Stimulated activated CD4-positive, alpha-beta T cell treated with anti-CD3 and anti-CD28 coated beads, Interleukin-2, amount 100 ng/mL, for 24 hours (primary cell): ENCODE measurements at places on chromosomes 2 and 18.

DNA sequence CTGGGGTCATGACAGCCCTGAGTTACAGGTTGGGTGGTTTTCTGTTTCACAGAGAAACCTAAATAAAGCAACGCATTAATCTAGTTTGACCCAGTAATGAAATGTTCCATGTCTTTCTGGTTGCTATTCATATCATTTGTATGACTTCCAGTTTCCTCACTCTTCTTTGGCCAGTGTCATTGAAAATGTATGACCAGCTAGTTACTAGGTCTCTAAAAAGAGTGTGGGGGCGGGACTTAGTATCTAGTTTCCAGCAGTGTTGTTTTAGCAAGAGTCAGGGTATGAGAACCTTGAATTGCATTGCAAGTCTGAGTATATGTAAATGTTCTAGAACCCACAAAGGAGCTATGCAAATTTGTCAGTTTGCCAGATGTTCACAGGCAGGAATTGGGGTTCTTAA is 47.7 kb downstream of the SLC9A2 start:
- DNase-seq: no peak

DNA sequence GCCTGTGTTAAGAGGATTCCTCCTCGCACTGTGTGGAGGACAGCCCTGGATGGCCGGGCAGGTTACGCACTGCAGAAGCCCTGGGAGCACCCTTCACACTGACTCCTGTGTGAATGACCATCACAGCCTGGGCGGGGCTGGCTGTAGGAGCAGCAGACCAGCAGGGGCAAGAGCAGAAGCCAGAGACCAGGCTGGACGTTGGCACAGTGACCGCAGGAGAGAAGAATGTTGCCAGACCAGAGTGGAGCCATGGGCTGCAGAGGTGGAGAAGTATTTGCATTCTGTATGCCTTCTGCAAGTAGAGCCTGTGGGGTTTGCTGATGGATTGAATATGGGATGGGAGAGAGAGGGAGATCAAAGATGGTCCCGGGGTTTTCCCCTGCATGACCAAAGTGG is 23.1 kb downstream of the LRRFIP1 start:
- DNase-seq: no peak

- peak; percentile 35 for DNase-seq
Observed at GRCh38 chr2:205706769-205707381, 24.6 kb downstream of the NRP2 start.

- DNase-seq: no peak
Observed at GRCh38 chr2:176677746-176678265, 408.6 kb downstream of the MTX2 start.

GRCh38 chr2:46796031-46796430 is 119.6 kb downstream of the MCFD2 start:
- no peak for DNase-seq

DNA sequence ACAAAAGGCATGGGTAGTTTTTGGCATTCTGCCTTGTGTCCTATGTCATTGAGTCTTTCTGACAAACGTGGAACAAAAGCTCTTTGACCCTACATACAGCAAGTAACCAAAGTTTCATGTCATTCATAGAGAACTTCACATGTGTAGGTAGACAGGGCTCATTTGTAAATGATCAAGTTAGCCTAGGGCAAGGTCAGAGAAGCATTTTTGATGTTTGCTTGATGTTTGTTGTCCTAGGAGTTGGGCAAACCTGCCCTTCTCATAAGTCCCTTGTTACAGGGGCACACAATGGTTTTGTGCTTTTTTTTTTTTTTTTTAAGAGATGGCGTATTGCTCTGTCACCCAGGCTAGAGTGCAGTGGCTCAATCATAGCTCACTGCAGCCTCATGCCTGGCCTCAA is 83.3 kb upstream of the FAM136A start:
- no peak for DNase-seq

DNA sequence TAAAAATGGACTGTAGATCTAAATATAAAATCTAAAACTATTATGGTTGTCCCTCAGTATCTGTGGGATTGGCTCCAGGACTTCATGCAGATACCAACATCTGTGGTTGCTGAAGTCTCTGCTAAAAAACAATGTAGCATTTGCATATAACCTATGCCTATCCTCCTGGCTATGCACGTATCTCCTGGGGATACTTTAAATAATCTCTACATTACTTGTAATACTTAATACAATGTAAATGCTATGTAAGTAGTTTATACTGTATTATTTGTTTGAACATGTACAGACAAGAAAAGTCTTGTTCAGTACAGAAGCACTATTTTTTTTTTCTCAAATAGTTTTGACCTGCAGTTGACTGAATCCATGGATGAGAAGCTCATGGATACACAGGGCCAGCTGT is 134.9 kb downstream of the ZAP70 start:
- no peak for DNase-seq

- DNase-seq: no peak
Observed at GRCh38 chr2:208407667-208408066, 1.1 kb downstream of the PTH2R start.

DNA sequence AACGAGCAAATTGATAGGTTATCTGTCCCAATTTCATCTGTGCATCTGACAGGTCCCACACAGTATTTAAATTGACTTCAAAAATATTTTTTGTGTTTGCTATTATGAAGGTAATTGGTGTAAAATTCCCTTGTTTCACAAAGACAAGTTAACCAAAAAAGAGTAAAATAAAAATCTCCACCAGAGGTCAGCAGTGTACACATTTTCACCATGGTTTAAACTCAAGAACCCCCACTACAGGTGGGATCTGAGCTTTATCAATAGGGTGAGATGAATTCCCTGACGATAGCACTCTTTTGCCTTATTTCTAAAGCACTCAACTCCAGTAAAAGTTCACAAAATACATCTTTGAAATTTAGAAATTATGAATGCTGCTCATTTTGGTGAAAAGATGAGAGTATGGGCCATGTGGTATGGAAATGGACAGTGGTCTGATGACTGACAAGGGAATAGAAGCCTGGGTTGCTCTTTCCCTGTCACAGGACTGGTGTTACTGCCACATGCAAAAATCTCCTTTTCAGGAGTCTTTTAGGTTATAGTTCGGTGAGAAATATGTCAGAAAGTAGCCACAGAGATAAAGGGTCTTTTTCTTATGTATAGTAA is 68.0 kb downstream of the SERPINB8 start:
- no peak for DNase-seq

DNA sequence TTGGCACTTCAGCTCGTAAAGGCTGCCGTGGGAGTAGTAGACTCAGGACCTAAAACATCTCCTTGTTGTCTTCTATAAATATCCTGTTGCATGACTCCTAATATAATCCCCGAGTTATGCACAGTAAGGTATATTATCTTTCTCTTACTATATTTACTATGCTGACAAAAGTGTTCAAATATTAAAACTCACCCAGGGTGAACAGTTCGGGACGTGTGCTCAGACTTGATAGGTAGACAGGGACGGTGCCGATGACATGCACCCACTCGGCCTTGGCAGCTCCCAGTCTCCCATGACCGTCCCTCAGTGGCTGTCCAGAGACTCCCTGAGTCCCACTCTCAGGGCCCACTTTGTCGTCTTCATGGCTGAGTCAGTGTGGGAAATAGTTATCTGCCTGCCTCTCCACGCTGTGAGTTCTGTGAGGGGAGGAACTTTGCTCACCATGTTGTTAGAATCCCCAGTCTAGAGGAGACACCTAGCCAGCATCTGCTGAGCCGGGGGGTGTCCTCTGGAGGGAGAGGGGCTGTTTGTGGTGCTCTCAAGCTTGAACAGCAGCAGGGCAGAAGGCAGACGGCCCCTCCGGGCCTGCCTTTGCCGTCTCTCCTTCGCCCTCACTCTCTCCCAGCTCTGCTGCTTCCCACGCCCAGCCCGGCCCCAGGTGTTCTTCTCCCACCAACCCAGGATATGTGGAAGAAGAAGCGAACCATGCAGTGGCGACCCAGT is 75.0 kb downstream of the DGKD start:
- no peak for DNase-seq

GRCh38 chr2:32118055-32118454 is 47.6 kb upstream of the SLC30A6 start:
- DNase-seq: no peak

GRCh38 chr2:127615511-127616166 is 30.3 kb upstream of the GPR17 start:
- DNase-seq: no peak

GRCh38 chr18:183769-184168 is 25.4 kb downstream of the USP14 start:
- DNase-seq: no peak

GRCh38 chr2:52414561-52415295 is 1352.9 kb upstream of the CHAC2 start:
- no peak for DNase-seq

DNA sequence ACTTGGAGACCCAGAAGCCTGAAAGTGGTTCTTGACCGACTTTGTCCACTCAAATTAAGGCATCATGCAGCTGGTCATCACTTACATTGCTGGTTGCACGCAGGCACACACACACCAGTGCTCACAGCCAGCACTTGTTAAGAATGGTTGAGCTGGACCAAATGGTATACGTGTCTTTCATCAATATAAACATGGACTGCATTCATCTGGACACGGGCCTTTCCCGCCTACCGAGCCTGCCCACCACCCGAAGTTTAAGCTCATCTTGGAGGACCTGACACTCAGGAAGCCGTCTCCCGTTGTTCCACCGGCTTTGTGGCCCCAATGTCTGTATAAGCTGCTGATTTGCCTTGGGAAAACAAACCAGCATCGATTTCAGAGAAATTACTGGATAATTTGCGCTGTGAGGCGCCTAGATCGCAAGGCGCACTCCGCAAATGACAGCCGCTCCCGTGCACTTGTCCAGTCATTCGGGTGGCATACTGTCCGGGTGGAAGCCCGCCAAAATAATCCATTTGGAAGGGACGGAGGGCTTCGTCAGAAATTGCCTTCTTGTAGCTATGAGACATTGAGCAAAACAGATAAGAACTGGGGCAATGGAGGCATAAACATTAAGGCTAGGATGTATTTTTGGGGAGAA is 40.1 kb upstream of the AKAIN1 start:
- DNase-seq: no peak

DNA sequence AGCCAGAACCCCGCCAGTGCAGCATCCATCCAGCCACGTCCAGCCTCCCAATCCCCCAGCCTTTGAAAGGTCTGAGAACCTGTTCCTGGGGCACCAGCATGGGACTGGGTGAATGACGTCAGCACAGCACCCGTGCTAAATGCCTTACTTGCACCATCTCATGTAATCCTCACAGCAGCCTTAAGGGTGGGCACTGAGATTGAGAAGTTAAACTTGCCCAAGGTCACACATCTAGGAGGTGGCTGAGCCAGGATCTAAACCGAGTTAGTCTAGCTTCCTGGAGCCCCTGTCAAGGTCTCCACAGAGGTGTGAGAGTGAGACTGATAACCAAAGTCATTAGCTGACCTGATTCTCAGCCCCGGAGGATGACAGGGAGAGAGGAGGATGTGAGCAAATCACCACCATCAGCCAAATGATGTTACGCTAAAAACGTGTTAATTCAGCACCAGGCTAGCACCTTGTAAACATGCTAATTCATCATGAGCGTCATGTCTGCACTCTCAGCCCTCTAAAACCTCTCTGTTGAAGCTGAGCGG is 4.6 kb downstream of the CD8A start:
- no peak for DNase-seq

- no peak for DNase-seq
Observed at GRCh38 chr18:56992777-56993176, 154.1 kb upstream of the BOD1L2 start.

GRCh38 chr2:77566582-77566981 is 44.4 kb upstream of the LRRTM4 start:
- DNase-seq: no peak

DNA sequence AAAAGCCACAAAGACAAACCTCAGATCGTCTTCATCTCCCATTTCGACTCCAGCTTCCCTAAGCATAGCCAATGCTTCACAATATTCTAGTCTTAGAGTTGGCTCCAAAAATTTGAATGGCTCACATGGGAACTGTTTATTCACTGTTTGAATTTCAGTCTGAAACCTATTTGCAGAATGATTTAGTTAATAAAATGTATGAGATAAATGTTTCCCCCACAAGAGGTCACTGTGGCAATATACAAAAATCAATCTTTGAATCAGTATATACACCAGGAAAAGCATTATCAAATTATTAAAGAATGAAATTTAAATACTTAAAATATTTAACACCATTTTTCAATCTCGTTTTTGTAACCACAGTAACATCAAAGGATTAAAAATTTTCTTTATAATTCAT is 40.0 kb upstream of the MCM6 start:
- DNase-seq: no peak

DNA sequence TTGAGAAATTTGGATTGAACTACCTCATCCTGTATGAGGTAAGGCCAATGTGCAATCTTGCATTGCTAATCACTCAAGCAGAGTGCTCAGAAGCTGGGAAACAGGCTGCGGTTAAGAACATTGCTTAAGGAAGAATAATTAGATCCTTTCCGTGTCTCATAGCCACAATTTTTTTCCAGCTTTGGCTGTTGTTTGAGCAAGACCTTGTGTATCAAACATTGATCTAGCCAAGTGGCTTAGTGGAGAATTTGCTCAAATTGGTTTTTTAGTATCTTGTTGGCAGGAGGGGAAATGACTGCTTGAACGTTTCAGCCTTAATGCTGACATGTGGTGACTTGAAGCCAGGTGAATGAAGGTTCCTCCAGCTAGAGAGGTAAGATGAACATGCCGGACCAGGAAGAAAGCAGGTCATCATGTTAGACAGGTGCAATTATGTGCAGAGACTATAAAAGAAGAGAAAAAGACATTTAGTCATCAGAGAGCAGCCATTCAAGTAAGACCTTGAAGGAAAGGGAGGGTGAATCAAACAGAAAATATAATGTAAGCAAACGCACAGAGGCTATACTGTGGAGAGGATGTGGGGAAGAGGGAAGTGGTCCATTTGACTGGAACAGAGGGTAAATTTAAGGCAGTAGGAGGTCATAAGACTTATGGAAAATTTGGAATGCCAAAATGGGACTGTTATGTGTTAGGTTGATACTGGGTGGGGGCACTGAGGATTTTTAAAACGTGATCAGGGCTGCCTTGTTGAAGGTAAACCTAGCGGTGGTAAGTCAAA is 98.9 kb upstream of the CYP1B1 start:
- no peak for DNase-seq

DNA sequence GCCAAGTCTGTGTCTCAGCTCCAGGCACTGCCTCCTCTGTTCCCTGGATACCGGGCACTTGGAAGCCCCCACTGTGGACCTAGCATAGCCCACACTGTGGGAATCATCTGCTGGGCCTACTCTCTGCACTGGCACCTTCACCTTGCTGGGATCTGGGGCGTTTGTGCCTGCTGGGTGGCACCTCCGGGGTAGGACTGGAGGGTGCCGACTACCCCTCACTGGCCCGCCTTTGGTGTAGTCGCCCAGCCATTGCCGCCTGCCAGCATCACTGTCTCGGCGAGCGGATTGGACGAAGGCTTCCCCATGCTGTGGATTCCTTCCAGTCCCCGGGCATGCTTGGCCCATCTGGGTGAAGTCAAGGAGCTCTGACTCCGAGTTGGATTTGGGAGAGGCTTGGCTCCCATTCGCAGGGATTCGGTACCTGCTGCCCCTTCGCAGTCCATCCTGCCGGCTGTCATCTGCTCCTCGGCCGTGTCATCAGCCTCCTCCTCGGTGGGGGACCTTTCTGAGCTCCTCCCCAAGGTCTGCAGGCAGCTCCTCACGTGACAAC is 180.6 kb upstream of the HDAC4 start:
- no peak for DNase-seq

GRCh38 chr2:208175069-208175839 is 11.9 kb upstream of the CRYGA start:
- DNase-seq: peak; percentile 65

GRCh38 chr18:73826098-73826497 is 321.5 kb downstream of the FBXO15 start:
- no peak for DNase-seq

- DNase-seq: no peak
Observed at GRCh38 chr2:83055376-83056010, 1403.6 kb downstream of the SUCLG1 start.
